ENCODE measurements at places on chromosomes 5 and 9. TPM values are rescaled to one million over a fixed set of nuclear protein-coding genes. Genes with fewer than 3 reads are reported as not detected.

- H3K27me3 ChIP-seq, result no peaks in the 10 kb centered on the region
- no peak overlapping the region for H3K4me3 ChIP-seq
- peaks cover 2% of the 10 kb centered on the region for H3K36me3 ChIP-seq
These were observed 6.5 kb downstream of the TMEM161B start for GRCh38 chr5:88262116-88262515.

- no peak overlapping the region for H3K4me3 ChIP-seq
- DNase-seq, result no peak
- H3K36me3 ChIP-seq, result no peaks in the 10 kb centered on the region
- H3K27me3 ChIP-seq, result no peaks in the 10 kb centered on the region
- peak overlapping the region; percentile 77 for H3K27ac ChIP-seq
These were observed 9.6 kb downstream of the KIF2A start for GRCh38 chr5:62315376-62316175.

GRCh38 chr5:119285070-119285916 is 70.5 kb upstream of the TNFAIP8 start:
- H3K27me3 ChIP-seq, result no peaks in the 10 kb centered on the region
- H3K4me1 ChIP-seq, result peaks cover 64% of the 10 kb centered on the region
- H3K36me3 ChIP-seq, result no peaks in the 10 kb centered on the region
- DNase-seq, result no peak
- peak overlapping the region; percentile 83 for H3K27ac ChIP-seq
- no peak overlapping the region for H3K4me3 ChIP-seq

- peaks cover 5% of the 10 kb centered on the region for H3K27me3 ChIP-seq
- H3K36me3 ChIP-seq, result peaks cover 3% of the 10 kb centered on the region
- DNase-seq, result no peak
- H3K4me1 ChIP-seq, result peaks cover 9% of the 10 kb centered on the region
- H3K4me3 ChIP-seq, result no peak overlapping the region
These were observed 1.9 kb downstream of the SEMA4D start for GRCh38 chr9:89495824-89496560.

Gene MLANA
- not detected for total RNA-seq

DNA sequence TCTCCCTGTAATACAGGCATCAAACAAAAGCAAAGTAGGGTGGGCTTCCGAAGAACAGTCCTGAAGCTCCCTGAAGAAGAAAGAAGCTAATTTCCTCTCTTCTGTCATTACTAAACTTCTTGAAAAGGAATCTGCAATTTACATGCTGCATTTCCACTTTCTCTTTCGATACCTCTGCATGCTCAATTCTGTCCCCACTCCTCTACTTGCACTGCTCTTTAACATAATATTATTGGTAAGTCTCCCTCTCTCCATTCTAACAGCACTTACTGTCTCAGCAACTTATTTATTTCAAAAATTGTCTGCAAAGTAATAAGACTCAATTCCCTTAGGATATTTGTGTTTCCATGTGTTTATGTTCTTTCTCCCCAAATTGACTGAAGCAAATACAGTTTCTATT is 3.9 kb upstream of the PLPP1 start:
- no peaks in the 10 kb centered on the region for H3K36me3 ChIP-seq
- peaks cover 16% of the 10 kb centered on the region for H3K4me1 ChIP-seq
- no peak overlapping the region for H3K4me3 ChIP-seq
- no peak overlapping the region for H3K27ac ChIP-seq

DNA sequence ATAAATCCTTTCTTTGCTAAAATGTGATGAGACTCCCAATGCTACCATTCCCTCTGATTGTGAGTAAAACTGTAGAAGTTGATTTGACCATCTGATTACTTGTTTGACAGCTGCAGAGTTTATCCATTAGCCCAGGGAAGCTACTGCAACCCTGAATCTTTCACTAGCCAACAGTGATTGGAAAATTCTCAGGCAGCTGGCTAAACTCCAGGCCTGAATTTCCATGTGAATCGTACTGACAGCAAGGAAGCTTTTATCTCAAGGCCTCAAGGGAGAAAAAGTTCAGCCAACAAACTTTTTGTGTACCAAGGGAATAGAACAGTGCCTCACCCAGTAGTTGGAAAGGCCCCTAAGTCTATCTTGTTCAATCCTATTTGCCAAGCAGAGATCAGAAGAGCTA is 246.7 kb upstream of the TRPM3 start:
- H3K4me3 ChIP-seq, result no peak overlapping the region
- no peak for DNase-seq
- no peaks in the 10 kb centered on the region for H3K4me1 ChIP-seq
- H3K27ac ChIP-seq, result no peak overlapping the region
- H3K36me3 ChIP-seq, result no peaks in the 10 kb centered on the region

Gene FASTKD3
- total RNA-seq, result 10.2 TPM

DNA sequence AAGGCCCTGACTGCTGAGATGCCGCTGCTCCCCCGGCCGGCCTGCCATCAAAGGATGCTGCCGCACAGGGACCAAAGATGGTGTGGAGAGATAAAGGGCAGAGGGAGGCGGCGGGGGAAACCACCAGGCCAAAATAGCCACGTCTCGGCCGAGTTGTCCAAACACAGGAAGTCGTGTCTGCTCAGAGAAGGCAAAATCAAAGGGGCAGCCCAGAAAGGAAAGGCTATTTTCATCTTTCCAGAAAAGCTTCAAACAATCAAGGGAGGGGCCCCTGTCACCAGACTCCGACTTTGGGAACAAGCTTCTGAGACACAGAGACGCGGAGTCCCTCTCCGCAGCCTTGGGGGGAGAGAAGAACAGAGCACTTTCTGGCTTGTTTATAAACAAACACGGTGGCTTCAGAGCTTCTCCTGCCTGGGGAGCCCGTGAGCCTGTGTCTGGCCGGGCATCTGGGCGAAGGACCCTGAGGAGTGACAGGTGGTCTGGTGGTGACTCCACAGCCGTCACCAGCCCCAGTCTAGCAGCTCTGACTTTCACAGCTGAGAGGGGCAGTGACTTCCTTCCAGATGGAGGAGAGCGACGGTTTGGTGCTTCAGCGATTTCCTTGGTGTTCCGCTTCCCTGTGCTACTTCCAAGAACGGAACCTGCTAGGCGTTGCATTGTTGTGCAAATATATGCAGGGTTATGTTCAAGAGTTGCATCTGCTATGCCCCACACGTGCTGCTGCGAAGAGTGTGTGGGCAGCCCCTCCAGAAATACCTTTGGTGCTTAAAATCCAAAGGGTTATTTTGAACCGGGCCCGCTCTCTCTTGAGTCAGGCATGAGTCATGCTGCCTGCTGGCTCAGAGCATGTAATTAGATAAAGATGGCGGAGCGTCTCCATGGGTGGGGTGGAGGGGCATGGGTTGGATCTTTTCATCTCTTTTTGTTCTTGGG is 24.0 kb downstream of the ADAMTSL2 start:
- H3K4me3 ChIP-seq, result peak overlapping the region; percentile 60
- peak overlapping the region; percentile 90 for H3K27ac ChIP-seq
- no peaks in the 10 kb centered on the region for H3K36me3 ChIP-seq
- DNase-seq, result no peak
